ENCODE measurements at places on chromosomes 11 and 22.
A peak's percentile ranks its signal among the peaks of the same experiment; 100 is the strongest.

GRCh38 chr22:31488346-31488883 lies 1.2 kb downstream of the EIF4ENIF1 start:
- DNase-seq: no peak

GRCh38 chr22:32701034-32701433 lies 100.5 kb upstream of the TIMP3 start:
- no peak for DNase-seq

- no peak for DNase-seq
Measured at GRCh38 chr11:125071435-125071834, 8.3 kb downstream of the SLC37A2 start.

GRCh38 chr11:132427611-132428010 lies 1057.2 kb downstream of the NTM start:
- no peak for DNase-seq

GRCh38 chr11:86202013-86202336 lies 42.6 kb upstream of the EED start:
- no peak for DNase-seq

GRCh38 chr11:1555713-1556153 lies 16.3 kb downstream of the DUSP8 start:
- DNase-seq: no peak

DNA sequence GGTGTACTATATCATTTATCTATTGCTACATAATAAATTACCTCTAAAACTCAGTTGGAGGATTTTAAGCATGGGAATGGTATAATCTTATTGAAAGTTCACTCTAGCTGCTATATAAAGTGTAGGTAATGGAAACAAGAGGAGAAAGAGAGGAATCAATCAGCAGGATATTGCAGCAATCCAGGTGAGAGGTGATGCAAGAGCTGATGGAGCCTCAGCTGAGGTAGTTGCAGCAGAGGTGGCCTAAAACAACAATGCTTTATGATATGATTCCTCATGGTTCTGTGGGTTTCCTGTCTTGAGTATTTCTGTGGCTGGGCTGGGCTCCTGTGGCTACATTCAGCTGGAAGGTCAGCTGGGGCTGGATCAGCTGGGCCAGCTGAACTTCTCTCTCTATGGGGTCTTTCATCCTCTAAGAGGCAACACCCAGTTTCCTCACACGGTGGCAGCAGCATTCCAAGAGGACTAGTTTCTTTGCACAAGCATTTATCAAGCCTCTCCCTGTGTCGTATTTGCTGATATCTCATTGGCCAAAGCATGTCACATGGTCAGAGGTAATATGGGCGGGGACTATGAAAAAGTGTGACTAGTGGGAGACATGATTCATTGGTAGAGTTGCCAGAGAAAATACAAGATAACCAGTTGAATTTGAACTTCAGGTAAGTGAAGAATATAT lies 135.4 kb upstream of the LARGE1 start:
- no peak for DNase-seq

- DNase-seq: no peak
Measured at GRCh38 chr22:37020192-37020479, 594 bp downstream of the MPST start.

- peak; percentile 11 for DNase-seq
Measured at GRCh38 chr11:46278387-46279125, 1.1 kb downstream of the CREB3L1 start.

DNA sequence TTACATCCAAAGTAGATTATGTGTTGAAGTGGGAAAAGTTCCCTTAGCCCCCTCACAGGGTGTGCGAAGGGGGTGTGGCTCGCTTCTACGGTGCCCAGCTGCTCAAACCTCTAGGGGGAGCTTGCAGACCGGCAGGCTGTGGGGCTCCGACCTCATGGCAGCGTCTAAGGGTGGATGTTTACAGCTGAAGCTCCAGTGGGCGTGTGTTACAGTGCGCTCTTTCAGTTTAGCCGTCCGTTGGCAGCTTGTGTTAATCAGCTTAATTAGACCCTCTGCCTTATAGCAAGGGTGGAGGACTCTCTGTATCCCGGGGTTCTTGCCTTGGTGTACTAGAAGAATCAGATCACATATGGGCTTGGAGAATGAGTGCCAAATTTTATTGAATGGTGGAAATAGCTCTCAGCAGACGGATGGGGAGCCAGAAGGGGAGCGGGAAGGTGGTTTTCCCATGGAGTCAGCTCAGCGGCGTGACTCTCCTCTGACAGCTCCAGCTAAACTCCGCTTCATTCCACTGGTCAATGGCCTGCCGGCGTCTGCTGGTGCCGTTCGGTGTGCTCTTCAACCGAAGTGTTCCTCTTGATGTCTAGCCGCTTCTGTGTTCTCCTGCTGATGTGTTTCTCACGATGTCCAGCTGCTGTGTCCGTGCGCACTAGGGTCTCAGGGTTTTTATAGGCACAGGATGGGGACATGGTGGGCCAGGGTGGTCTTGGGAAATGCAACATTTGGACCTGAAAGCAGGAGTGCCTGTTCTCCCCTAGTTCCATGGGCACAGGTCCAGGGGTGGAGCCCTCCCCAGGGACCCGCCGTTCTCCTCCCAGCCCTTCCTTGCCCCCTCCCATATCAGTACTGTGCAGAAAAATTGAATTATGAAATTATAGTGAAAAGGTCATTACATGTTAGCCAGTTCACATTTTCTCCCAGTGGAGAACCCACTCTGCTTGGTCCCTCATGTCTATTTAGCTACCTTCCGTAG lies 28.6 kb upstream of the OR10G7 start:
- DNase-seq: peak; percentile 9

DNA sequence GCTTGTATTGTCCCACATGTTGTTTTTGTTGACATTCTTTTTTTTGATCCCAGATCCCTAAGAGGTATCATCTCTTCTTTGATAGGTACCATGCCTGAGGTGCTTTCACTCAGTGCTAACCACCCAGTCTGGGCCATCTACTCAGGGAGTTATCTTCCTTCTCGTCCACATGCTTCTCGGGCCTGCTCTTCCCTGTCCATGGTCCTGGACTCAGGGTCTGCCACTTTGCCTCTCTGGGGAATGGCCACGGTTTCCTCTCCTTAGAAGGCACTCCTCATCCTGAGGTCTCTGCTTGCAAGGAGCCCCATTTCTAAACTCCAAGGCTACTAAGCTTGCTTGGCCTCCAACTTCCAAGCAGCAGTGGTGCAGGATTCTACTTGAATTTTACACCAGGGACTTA lies 227.0 kb upstream of the NCAM1 start:
- no peak for DNase-seq

DNA sequence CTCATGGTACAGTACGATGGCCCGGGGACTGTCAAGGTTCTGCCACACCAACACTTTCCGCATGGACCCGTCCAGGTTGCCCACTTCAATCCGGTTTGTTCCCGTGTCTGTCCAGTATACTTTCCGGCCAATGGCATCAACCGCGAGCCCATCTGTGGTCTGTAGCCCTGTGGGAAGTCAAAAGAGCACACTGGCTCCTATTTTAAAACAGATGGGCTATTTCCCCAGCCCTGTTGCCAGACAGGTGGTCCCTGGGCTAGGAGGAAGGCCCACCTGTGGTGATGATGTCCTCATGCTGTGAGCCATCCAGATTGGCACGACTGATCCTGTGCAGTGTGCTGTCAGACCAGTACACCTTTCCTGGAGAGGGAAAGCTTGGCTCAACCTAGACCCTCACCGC lies 30.4 kb upstream of the CKAP5 start:
- no peak for DNase-seq

DNA sequence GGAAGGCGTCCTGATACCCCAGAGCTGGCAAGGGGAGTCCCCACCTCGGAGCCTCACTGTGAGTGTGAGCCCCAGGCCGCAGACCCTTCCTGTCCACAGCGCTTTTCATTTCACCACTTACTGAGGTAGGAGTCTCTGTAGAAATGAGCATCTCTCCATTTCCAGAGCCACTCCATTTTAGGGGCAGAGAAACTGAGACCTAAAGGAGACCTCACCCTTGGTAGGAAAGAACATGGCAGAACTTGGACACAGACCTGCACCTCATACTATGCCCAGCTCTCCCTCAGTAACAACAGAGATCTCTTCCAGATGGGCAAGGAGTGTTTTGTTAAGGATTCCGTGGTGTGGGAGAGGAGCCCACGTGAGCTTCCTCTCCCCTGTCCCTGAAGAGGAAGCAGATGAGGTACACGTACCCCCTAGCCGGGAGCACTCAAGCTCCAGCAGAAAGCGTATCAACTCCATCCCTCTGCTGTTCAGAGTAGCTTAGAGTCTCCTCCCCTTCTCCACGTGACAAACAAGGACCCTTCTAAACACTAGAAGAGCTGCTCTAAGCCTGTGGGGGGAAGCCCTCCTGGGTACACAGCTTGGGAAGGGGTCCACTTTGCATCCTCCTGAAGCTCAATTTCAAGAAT lies 532 bp upstream of the VSIG2 start:
- DNase-seq: no peak

DNA sequence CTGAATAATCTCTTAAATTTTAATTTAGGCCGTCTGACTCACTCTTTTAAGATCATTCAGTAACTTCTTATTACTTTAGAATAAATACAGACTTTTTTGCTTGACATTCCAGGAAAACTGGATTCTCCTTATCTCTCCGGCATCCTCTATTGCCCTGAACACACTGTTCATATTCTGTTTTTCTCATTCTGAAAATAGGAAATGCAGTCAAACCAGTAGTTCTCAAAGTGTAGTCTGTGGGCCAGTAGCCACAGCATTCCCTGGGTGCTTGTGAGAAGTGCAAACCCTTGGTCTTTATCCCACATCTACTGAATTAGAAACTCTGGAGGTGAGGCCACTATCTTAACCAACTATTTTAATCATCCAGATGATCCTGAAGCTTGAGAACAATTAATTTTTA lies 84.3 kb downstream of the PANX1 start:
- DNase-seq: no peak

- no peak for DNase-seq
Measured at GRCh38 chr11:76918941-76919386, 58.2 kb downstream of the ACER3 start.

- DNase-seq: no peak
Measured at GRCh38 chr11:114168691-114169090, 109.2 kb downstream of the ZBTB16 start.
